Fibroblast of the aortic adventitia (primary cell): ENCODE measurements at places on chromosomes 1 and 21. TPM values are rescaled to one million over a fixed set of nuclear protein-coding genes. Genes with fewer than 3 reads are reported as not detected.

PTPRU gene
- total RNA-seq: 25.8 and 36.6 TPM in 2 replicates

DNA sequence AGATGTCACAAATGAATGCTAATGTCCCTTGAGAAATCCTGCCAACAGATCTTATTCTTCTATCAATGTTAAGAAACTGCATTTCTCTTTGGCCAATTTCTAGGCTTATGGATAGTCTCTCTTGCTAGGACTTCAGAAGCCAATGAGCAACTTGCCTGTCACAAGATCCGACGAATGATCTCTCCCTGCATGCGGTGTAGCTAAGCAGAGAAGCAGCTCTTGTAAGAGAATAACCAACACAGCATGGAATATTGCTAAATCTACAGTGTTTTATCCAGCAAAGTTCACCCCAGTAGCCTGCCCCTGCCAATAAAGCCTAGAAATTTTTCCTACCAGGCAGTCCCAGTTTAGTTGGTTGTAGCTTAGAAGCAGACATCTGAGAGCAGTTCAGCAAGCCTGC is 2.1 kb upstream of the SLC44A5 start:
- no peak for DNase-seq

DNA sequence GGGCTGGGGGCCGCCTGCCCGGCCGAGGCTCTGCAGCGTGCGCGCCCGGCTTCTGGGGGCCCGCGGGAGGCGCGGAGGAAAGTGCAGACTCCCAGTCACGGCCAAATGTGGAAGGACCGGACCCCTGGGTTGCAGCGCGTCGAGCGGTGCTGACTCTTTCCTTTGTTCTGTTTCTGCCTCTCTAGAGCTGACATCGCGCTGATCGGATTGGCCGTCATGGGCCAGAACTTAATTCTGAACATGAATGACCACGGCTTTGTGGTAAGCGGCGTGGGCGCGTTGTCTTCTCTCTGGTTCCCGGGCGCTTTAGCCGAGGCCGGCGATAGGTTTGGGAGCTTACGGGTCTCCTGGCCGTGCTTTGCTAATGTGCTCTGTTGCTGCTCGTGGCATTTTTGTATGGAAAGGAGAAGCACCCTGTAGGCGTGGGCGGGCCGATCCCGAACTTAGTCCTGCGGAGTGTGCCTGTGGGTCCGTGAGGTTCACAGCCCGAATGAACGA is 629 bp downstream of the PGD start:
- peak; percentile 45 for DNase-seq

DNA sequence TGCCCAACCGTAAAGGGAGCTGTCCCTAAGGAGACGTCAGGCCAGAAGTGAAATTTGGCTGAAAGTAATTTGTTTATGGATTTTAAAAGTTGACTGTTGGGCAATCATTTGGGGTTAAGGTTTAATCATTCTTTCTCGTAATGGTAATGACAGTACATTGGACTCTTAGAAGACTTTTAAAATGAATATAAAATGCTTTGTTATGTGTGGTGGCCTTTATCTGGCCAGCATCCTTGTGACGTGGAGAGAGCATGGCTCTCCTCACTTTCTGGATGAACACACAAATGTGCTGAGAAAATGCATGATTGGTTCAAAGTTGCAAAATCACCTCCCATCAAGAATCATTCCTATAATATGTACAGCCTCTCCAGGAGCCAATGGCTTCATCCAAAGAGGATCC is 160.2 kb downstream of the DHRS3 start:
- peak; percentile 93 for DNase-seq

- DNase-seq: peak; percentile 62
Measured at GRCh38 chr1:25821630-25822091, 1.9 kb downstream of the MTFR1L start.

- no peak for DNase-seq
Measured at GRCh38 chr1:12181568-12181967, 14.8 kb downstream of the TNFRSF1B start.

CELA2A gene
- not detected in 2 replicates for total RNA-seq

GRCh38 chr1:186864296-186864695 is 35.5 kb downstream of the PLA2G4A start:
- DNase-seq: peak; percentile 34

DNA sequence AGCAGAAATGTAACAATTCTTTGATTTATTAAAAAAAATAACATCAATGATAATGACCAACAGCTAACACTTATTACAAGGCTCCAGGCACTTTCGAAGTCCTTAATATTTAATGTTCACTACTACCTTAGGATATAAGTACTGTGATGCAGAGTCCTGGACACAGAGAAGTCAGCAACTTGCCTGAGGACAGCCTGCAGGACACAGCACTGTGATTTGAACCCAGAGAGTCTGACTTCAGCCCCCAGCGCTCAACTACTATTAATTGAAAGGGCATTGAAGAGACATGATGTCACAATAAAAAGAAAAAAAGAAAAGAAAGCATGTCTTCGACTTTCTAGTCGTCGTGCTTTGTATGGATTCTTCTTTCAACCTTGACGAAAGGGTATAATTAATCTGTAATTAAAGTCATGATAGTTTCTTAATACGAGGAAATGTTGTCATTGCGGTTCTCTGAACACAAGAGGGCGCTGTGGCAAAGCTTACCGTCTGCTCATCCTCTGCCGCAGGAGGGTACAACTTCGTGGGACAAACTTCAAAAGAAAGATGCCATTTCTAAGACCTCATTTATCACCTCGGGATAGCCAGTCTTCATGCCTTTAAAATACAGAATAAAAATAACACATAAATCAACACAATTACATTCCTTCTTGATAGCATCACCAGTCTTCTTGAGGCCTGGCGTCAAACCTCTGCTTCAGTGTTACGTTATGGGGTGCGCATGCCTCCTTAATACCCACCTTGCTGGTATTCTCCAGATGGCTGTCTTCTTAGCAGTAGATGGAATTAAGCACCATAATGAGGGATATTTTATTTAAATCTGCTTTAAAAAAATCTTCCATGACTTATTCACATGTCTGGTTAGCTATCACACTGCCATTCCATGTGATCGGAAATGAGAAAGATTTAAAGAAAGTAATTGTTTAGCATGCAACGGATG is 240.1 kb downstream of the DISC1 start:
- DNase-seq: peak; percentile 77

DNA sequence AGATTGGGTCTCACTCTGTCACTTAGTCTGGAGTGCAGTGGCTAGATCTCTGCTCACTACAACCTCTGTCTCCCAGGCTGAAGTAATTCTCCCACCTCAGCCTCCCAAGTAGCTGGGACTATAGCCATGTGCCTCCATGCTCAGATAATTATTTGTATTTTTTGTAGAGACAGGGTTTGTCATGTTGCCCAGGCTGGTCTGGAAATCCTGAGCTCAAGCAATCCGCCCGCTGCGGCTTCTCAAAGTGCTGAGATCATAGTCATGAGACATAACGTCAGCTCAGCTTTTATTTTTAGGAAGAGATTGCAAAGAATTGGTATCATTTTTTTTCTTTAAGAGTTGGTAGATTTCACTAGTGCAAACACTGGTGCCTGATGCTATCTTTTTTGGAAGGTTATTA is 244.9 kb downstream of the DSCAM start:
- no peak for DNase-seq

GRCh38 chr1:21307210-21307609 is 16.9 kb upstream of the ECE1 start:
- DNase-seq: no peak

- DNase-seq: peak; percentile 60
Measured at GRCh38 chr1:211632808-211633523, 42.5 kb downstream of the NEK2 start.

DNA sequence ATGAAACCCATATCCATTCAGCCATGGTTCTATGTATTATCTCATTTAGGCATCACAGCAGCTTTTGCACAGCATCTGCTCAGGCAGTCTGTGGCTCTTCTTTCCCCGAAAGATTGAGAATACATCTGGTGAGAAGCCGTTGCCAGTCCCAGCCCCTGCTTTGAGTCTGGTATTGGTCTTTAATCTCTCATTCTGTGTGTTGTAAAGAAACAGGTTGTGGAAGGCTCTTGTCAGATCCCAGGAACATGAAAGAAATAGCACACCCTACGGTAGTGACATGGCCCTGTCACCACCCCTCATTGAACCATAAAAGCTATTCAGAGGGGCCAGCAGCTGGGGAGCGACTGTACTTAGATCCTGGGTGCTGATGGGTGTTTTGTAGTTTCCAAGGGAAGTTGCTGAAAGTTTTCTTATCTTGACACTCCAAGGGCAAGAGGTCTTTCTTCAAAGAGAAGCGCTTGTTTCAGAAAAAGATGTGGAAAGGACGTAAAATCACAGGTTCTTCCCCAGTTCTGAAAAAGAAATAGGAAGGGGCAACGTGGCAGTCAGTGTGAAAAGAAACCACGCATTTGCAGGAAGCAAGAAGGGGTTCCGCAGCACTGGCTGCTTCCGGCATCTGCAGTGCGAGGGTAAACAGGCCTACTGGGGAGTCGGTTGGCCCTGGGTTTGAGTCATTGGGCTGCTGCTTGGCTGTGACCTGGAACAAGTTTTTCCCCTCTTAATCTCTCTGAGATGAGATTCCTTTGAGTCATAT is 145.0 kb downstream of the DHRS3 start:
- no peak for DNase-seq

AVPR1B gene
- not detected in 2 replicates for total RNA-seq

DNA sequence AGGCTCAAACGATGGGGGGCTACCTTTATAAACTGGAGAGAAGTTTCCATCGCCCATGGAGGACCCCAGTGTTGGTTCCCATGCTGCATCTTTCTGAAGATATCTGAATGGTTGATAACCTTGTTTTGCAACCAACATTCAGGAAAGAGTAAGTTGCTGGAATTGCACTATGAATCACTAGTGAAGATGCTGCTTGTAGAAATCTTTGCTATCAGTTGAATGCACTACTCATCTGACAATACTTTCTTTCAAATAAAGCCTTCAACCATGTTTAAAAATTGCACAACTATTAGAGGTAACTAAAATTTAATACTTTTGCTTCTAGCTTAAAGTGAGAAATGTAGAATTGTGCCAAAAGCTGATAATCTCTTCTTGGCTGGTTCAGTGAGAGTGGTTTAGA is 86.8 kb upstream of the HIVEP3 start:
- peak; percentile 27 for DNase-seq

SNAP47 gene
- total RNA-seq: 31.1 and 35.9 TPM in 2 replicates

DNA sequence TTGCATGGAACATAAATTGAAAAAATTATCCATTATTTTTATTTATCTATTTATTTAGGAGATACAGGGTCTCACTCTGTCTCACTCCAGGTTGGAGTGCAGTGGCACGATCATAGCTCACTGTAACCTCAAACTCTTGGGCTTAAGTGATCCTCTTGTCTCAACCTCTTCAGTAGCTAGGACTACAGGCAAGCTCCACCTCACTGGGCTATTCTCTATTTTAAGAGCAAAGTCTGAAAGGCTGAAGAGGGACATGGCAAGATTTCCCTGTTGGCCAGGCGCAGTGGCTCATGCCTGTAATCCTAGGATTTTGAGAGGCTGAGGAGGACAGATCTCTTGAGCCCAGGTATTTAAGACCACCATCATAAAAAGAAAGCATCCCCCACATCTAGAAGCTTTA is 14.0 kb upstream of the RC3H1 start:
- no peak for DNase-seq

DNA sequence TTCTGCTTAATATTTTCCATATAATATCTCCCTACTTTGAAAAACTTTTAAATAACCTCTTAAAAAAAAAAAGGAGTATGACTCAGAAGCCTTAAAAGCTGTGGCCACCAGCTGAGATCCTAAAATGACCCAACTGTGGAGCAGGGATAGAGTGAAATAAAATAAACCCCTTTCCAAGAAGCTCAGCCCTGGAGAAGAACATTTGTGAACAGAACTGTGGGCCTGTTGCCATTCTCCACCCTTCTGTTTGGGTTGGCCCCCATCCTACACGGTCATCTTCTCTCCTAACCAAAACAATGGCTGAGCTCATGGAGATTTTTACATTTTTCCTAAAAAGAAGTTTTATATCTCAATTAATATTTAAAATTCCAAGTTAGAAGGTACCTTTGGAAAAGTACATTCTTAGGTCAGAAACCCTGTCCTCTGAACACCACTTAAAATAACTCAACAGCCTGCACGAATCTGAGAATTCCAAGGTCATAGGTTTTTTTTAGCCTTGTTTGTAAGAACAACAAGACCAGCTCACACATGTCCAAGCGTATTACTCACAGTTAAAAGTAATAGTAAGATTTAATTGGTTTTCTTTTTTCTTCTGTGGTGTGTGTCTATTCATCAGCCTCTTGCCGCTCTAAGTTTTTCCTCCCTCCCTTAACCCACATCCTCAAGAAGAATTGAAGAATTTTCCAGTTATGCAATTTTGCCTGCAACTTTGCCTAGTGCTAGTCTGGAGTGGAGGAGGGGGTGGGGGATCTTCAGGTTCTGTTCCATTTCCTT is 107.7 kb upstream of the ERRFI1 start:
- peak; percentile 97 for DNase-seq

FRRS1 gene
- 17.1 and 24.7 TPM in 2 replicates for total RNA-seq

DNA sequence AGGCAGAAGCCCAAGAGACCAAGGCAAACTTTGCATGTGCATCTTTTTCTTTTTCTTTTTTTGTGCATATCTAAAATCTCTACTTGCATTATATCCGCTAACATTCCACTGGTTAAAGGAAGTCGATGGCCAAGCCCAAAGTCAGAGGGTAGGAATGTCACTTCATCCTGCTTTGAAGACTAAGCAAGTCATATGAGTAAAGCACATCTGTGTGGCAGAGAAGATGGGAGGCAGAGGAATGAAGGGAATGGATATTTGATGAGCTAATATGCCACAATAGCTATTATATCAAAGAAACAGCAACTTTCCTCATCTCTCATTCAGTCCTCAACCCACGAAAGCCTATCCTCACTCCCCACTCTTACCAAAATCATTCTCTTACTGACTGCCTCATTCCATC is 59.3 kb downstream of the RNF220 start:
- no peak for DNase-seq

- DNase-seq: no peak
Measured at GRCh38 chr1:176315519-176316220, 108.6 kb upstream of the COP1 start.

- no peak for DNase-seq
Measured at GRCh38 chr1:26169198-26169554, 413 bp upstream of the C1orf232 start.

GRCh38 chr1:209741193-209741592 is 14.7 kb upstream of the TRAF3IP3 start:
- no peak for DNase-seq

DNA sequence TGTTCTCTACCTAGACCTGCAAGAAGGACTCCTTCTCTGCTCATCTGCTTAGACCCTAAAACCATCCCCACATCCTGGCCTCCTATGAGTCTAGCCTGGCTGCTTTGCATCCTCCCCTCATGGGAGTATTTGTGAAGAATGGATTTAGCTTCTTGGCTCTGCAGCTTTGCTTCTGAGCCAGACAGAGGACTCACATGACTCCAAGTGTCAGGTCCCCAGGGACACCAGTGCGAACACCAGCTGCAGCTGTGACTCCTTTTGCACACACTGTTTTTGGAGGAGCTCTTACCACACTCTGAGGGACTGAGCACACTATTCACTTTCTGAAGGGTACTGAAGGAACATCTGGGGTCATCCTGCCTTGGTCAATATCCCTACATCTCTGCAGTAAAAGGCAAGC is 131.8 kb upstream of the SGIP1 start:
- peak; percentile 72 for DNase-seq

FAM151A gene
- total RNA-seq: not detected in 2 replicates

DNA sequence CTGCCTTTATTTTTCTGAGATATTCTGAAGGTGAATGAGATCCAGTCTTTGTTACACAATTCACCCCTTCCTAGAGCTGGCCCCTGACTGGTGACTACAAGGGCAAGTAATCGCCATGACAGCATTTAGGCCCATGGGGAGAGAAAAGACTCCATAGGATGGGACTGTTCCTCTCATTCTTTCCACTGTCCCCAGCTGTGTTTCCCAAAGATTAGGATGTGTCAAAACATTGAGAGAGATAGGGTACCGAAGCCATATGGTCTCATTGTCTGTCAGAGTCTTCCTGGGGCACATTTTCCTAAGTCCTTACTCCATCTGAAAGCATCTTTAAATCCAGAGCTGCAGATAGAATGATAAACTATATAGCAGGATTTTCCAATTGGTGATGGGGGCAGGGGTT is 423.5 kb downstream of the OMA1 start:
- no peak for DNase-seq
